ENCODE measurements at places on chromosomes 7 and 10.

GRCh38 chr7:50504646-50505546 is 54.7 kb upstream of the FIGNL1 start:
- DNase-seq: no peak

GRCh38 chr7:3321206-3321605 is 20.2 kb downstream of the SDK1 start:
- no peak for DNase-seq

DNA sequence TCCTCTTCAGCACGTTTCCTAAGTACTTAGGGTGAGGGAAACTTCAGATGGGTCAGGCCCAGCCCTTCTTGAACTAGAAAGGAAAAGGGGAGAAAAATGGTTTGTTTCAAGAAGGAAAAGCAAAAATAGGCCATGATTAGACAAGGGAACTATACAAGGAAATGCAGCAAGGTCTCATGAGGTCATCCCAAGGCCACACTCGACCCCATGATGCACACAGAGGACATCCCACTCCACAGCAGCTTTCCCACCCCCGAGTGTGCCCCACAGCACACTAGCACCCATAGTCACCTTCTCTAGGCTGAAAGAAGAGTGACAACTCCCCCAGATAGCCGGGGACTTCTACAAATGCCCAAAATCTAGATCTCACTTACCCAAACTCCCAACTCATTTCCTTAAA is 173.4 kb downstream of the FAM107B start:
- no peak for DNase-seq

GRCh38 chr7:108347616-108348015 is 108.6 kb downstream of the NRCAM start:
- no peak for DNase-seq

- DNase-seq: no peak
Observed at GRCh38 chr10:85925201-85925750, 441.3 kb downstream of the GRID1 start.

- DNase-seq: no peak
Observed at GRCh38 chr10:132709471-132709951, 76.4 kb downstream of the NKX6-2 start.

DNA sequence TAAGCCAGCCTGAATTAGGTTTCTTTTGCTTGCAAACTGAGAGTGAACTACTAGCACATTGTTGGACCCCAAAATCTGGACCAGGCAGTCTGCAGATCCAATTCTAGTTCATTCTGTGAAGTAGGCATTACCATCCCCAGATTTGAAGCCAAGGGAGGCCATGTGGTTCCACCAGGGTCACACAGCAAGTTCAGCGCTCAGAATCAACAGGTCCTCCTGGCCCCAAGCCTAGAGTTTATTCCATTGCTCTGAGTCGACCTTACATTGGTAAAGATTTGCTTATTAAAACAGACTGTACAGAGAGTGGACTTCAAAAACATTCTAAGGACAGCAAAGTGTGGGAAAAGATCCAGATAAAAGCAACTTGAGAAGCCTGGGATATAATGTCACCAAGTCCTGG is 50.9 kb downstream of the AFAP1L2 start:
- no peak for DNase-seq

DNA sequence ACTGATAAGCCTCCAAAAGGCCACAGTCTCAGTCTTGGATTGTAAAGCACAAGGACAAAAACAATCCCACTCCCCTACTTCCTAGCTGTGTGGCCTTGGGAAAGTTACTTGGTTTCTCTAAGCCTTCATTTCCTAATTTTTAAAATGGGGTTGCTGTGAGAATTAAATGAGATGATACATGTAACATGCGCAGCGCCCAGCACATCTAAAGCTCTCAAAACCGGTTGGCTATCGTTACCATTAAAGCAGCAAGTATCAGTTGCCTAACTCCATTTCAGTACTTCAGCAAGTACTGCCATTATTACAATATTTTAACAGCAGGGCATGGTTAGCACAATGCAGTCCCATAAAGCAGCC is 1.9 kb downstream of the NRCAM start:
- DNase-seq: no peak

- DNase-seq: no peak
Observed at GRCh38 chr7:2037808-2038522, 194.8 kb downstream of the MAD1L1 start.

DNA sequence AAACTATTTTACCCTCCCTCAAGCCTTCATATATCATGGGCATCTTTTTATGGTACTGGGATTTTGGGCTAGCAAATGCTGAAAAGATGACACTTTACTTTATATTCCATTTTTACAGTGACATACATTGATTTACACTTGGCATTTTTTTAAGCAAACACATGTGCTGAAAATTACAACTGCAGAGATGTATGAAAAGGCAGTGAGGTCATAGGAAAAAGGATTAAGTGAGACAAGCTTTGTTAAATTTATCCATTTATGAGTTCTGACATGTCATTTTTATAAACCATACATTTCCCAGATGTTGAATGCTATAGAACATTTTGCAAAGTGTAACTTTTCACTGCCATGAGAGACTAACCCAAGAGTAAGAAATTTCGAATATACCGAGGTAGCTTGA is 68.8 kb upstream of the RSU1 start:
- DNase-seq: no peak

GRCh38 chr7:29237489-29237888 is 42.9 kb downstream of the CHN2 start:
- DNase-seq: no peak

GRCh38 chr7:128880791-128881457 is 18.3 kb downstream of the ATP6V1F start:
- no peak for DNase-seq

DNA sequence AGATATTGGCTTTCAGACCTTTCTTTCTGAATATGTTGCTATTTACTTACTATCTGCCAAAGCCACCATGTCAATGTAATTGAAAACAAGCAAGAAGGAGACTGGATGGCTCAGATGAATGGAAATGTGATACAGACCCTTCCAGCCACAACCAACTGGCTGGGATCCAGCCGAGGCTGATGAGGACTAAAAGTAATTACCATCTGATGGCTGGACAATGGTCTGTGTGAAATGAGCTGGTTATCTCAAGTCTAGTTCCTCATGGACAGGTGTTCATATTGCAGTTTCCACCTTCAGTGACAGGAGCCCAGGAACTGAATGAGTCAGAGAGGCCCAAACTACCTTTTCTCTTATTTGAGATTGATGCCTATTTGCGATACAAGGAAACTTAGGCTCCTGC is 267.5 kb downstream of the GATA3 start:
- DNase-seq: no peak

- DNase-seq: no peak
Observed at GRCh38 chr10:4708123-4708759, 117.8 kb upstream of the AKR1E2 start.

GRCh38 chr7:97871659-97872024 is 566 bp downstream of the ASNS start:
- DNase-seq: no peak

DNA sequence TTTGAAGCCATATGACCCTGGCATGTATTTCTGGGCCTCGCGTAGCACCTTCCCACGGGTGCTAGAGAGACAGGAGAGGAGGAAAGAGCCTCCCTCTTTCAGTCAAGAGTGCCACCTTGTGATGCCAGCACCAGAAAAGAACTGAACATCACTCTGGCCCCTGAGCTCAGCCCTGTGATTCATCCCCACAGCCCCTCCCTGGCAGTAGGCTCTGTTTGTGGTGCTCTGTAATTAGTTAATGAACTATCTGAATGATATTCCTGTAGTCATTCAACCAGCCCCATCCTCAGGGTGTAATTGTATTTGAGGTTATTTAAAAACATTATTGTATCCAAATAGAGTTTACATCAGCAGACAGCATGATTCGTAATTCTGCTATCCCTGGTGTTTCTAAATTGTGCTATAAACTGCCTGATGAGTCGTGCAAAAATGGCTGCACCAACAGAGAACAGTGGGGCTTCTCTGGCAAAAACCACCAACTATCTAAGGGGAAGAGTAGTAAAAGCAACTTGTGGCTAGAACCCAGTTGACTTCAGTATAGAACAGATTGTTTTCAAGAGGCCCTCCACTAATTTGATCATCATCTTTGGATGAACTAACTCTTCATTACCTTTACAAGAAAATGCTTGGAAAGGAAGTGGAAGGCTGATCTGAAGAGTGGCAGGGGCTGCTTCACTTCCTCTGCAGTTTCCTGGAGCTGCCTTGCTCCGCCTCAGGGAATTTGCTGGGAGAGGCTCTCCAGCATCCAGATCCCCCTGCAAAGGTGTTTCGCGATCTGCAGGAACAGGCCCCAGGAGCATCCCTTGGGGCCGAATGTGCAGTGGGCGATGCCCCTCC is 23.7 kb upstream of the TIAL1 start:
- no peak for DNase-seq

GRCh38 chr10:209357-209756 is 74.1 kb downstream of the ZMYND11 start:
- DNase-seq: no peak

GRCh38 chr7:12322284-12322902 is 81.3 kb downstream of the VWDE start:
- no peak for DNase-seq

DNA sequence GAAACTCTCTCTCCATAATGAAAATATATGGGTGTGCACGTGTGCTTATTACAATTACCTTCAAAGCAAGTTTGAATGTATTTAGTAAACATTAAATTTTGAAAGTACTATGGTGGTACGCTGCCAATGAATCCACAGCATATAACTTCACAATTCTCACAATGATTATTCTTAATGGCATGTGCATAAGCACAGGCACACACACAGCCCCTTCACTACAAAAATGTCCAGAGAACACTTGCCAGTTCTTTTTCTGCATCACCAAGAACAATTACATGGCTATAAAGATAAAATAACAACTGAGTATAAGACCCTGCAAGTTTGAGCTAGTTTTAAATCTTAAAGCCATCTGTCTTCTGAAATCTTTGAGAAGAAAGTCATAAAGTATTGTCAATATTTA is 22.2 kb downstream of the SGCE start:
- no peak for DNase-seq

DNA sequence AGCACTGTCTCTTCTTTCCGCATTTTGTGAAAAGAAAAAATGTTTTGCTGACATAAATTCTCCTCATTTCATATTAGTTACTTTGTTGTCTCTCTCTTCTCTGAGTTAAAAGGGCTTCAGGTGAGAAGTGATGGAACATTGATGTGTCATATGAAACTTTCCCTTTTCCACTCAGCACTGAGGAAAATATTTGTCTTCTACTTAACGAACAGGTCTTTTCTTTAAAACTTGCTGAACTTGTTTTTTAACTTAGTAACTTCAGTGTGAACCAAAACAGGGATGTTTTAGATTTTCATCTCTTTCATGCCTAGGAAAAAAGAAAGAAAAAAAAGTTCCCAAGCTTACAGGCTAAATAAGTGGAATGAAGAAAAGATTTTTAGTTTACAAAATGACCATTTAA is 19.0 kb upstream of the TSPAN12 start:
- no peak for DNase-seq

GRCh38 chr7:121083790-121084251 is 95.3 kb downstream of the CPED1 start:
- DNase-seq: no peak

All from activated T-cell treated with anti-CD3 and anti-CD28 coated beads for 24 hours (primary cell).